ENCODE measurements at places on chromosomes 6 and 20.

DNA sequence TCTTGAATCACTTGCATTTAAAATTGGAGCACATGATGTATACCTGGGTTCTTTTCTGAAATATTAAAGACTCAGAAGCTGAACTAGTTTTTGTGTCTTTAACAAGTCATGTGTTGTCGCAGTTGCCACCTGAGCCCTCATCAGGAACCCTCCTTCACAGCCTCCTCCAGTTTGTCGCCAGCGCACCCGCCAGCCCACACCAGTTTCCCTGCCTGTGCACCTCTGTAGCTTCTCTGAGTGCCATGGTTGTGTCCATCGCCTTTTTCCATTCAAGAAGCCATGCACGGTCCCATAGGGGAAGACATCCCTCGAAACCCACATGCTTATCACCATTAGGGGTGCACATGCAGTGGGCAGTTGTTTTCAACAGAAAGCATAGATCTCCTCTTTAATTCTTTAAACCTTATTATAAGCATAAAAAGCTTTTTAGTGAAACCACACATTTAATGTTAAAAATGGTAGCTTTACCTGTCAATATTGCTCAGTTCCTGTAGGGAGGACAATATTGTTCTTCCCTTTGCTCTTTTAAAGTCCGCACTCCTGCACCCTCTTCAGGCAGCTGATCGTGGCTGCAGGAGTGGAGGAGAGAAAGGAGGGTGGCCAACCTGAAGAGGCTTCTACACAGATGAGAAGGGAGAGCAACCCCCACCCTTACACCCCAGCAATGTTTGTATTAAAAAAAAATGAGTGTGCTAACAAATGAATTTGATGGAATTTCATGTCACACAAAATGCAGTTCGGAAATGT lies 121.9 kb downstream of the CFAP61 start:
- DNase-seq, result no peak

DNA sequence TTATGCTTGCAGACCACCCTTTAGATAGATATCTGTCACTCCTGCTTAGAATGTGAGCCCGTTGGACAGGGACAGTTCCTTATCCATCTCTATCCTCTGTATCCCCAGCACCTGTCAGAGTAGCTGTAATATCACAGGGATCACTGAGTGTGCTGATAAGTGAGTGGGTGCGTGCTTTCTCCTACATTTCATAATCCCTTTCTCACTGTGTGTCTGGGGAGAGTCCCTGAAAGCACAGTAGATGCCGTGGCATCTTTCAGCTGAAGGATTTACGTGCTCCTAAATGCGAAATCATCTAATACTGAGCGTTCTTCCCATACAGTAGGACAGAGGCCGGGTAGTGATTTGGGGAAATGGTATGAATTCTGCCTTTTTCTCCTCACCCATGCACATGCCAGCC lies 198.9 kb upstream of the SASH1 start:
- no peak for DNase-seq

GRCh38 chr20:31473331-31474096 lies 1.4 kb downstream of the DEFB124 start:
- DNase-seq, result no peak

DNA sequence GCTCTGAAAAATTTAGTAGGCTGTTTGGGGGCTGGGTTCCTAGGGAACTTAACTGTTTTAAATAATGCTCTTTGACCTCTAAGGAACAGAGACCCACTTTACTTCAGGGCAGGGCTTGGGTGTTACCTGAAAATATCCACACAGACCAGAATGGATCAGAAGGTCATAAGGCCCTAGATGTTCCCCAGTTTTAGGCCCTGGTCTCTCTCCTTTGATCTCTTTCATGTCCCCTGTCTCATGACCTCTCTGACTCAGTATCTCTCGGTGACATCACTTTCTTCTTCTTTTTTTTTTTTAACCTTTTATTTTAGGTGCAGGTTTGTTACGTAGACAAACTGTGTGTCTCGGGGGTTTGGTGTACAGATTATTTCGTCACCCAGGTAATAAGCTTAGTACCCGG lies 272.1 kb upstream of the SGK1 start:
- DNase-seq, result no peak

DNA sequence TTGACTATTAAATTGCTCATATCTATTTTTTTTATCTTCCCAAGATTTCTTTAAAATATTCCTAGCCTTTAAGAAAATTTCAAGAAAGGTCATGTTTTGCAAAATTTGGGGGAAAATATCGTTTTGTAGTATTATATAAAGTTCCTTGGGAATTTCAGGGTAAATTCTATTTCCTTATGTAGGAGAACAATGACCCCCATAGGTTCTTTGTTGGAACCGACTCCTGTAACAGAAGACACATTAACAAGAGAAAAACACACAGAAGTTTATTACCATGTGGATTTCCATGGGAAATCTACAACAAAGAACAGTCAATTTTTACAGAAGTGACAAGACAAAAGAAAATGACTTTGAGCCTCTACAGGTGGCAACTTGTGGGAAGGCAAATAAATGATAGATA lies 68.1 kb downstream of the ADGB start:
- no peak for DNase-seq

GRCh38 chr20:42604998-42605956 lies 584.4 kb downstream of the PTPRT start:
- no peak for DNase-seq

GRCh38 chr6:14012313-14013030 lies 87.7 kb downstream of the RNF182 start:
- DNase-seq, result no peak

- no peak for DNase-seq
Observed at GRCh38 chr6:42512579-42512978, 51.2 kb upstream of the UBR2 start.

- no peak for DNase-seq
Observed at GRCh38 chr20:34712525-34713192, 8.5 kb downstream of the TP53INP2 start.

DNA sequence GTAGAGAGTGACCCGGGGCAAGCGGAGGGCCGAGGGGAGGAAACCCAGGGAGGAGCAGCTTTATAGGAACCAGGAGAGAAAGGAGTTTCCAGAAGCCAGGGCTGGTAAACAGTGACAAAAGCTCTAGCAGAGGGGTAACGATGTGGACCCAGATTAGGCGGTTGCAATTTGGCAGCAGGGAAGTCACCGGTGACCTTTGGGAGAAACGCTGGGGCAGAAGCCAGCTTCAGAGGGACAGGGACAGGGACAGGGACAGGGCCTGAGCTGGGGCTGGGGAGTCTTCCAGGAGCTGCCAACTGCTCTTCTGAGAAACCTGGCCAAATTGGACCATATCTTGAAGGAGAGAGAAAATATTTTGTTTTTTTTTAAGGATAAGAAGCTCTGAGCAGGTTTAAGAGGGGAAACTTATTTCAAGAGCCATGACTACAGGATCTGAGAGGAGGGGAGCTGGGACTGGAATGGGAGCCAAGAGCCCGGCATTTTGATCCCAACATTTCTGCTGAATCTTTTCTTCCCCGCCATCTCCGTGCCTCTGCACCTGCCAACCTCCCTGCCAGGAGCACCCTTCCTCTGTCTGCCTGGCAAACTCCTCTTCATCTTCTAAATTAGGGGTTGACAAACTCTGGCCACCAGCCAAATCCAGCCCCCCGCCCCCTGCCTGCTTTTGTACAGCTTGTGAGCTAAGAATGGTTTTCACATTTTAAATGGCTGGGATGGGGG lies 22.6 kb upstream of the PREX1 start:
- no peak for DNase-seq

DNA sequence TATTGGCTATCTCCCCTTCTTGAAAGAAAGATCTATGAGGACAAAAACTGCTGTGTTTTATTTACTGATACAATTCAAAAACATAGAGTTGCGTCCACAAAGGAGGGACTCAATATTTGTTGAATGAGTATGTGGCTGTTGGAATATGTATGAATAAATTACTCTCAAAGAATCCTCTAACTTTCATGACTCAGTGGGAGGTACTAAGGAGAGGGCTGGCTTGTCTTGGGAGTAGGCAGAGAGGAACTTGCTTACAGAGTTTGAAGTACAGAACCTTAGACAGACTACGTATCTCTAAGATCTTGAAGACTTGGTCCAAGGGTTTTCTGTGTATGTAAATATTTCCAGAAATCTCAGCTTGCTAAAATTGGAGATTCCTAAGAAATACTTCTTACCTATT lies 504.0 kb upstream of the PTCHD4 start:
- DNase-seq, result no peak

GRCh38 chr6:99689916-99690685 lies 83.5 kb downstream of the PRDM13 start:
- no peak for DNase-seq

- DNase-seq, result no peak
Observed at GRCh38 chr20:12638633-12639312, 370.0 kb upstream of the SPTLC3 start.

All from activated naive CD8-positive, alpha-beta T cell treated with anti-CD3 and anti-CD28 coated beads, Interleukin-2, amount 50 U/mL, for 24 hours (primary cell).